ENCODE measurements at places on chromosomes 7 and 10.

DNA sequence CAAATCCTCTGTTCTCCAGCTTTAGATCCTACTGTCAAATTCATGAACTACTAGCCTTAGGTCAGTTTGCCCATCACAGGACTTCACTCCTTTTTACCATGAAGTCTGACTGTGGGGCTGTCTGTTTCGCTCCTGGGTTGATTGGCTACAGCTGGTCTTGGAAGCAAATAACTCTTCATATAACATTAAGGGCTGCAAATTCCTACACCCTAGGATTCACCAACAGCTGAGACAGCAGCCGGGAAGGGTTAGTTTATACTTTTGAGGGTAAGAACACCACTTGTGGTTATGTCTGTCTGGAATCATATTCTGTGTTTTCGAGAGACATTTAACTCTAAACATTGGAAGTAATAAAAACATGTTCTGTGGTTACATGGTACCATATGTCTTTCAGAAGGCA lies 55.9 kb upstream of the KIAA1217 start:
- DNase-seq = no peak

DNA sequence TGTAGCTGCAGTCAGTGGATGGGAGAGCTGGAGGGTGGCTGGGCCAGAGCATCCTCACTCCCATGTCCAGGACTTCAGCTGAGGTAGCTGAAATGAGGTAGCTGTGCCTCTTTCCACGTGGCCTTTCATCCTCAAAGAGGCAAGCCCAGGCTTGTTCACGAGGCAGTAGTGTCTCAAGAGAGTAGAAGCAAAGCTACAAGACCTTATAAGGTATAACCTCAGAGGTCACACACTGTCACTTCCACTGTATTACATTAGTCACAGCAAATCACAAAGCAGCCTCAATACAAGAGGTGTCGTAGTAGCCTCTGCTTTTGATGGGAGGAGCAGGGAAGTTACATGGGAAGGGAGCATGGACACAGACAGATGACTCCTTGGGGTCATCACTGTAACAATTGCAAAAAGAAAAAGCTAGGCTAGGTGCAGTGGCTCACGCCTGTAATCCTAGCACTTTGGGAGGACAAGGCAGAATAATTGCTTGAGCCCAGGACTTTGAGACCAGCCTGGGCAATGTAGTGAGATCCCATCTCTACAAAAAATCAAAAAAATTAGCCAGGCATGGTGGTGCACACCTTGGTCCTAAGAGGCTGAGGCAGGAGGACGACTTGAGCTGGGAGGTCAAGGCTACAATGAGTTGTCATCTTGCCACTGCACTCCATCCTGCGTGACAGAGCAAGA lies 97.5 kb downstream of the SKIDA1 start:
- DNase-seq = no peak

DNA sequence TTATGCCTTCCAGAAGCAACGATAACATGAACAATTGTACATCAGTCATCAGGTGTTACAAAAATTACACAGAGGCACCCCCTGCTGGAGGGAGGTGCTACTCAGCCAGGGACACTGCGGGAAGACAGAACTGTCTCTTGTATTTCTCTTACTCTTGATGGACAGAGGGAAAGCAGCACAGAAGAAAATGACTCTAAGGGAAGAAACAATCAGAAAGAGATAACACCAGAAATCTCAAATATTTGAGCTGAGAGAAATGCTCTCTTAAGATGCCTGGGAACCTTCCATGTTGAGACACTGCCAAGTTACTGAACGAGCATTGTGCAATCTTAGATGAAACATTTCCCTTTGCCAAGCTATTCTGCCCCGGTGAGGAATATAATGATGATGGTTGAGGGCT lies 227.6 kb upstream of the NPSR1 start:
- peak; percentile 82 for DNase-seq

DNA sequence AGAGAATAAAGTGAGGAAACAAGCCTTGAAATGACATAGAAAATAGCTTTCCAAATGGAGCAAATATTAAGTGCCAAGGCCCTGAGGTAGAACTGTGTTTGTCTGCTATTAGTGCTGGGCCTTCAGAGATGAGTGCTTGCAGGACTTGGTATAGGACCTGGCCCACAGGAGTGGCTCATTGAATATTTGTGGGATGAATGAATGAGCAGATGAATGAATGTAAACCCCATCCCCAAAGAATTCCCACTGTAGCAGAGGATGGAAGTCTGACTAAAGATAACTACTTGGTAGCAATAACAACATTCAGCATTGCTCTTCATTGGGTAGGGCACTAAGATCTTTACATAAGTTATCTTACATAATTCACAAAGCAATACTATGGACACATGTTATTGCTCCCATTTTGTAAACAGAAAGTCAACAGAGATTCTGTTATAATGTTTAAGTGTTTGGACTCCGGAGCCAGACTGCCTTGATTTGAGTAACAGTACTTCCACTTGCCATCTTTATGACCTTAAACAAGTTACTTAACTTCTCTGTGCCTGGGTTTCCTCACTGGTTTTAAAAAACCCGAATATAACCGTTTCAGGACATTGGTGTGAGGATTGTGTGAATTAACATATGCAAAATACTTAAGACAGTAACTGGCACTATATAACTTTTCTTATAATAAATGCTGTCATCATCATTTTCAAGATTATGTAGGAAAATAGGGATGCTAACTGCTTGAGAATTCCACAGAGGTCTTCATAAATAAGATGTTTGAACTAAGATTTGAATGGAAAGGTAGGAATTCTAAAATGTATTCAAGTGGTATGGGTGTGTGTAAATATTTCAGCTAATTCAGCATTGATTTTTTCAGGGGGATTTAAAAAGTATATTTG lies 141.9 kb downstream of the PRKG1 start:
- DNase-seq = no peak

GRCh38 chr10:93821051-93821772 lies 63.5 kb downstream of the LGI1 start:
- peak; percentile 69 for DNase-seq

DNA sequence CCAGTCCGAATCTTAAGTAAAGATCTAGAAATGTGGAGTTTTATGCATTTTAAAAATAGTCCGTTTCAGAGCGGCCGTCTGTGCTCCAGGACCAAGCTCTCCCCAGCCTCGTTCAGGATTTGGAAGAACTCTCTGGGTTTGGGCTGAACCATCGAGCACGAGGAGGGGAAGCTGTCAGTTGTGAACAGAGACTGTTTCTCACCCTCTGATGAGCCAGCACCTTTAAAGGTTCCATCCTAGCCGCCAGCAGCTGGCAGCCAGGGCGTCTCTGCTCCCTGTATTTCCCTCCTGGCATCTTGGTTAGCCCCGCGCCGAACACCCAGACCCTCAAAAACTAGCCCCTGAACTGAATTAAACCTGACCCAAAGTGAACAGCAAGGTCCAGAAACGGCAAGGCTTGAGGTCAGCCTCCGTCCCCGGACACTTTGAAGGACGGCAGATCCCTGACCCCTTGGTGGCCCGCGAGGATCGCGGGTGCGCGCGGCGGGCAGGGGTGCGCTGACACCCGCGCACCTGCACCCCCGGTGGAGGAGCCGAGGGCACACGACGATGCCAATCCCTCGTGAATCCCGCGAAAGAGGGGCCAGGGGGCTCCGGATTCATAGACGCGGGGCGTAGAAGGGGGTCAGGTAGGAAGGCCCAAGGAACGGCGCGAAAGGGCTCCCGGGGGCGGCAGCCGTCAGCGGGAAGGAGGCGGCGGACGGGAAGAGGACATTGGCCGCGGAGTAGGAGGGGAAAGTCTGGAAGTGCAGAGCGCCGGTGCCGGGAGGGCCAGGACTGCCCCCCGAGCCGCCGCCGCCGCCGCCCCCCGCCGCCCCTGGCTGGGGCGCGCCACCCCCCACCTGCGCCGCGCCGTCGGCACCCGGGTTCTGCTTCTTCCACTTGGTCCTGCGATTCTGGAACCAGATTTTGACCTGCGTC lies 2.7 kb downstream of the NKX1-2 start:
- no peak for DNase-seq

DNA sequence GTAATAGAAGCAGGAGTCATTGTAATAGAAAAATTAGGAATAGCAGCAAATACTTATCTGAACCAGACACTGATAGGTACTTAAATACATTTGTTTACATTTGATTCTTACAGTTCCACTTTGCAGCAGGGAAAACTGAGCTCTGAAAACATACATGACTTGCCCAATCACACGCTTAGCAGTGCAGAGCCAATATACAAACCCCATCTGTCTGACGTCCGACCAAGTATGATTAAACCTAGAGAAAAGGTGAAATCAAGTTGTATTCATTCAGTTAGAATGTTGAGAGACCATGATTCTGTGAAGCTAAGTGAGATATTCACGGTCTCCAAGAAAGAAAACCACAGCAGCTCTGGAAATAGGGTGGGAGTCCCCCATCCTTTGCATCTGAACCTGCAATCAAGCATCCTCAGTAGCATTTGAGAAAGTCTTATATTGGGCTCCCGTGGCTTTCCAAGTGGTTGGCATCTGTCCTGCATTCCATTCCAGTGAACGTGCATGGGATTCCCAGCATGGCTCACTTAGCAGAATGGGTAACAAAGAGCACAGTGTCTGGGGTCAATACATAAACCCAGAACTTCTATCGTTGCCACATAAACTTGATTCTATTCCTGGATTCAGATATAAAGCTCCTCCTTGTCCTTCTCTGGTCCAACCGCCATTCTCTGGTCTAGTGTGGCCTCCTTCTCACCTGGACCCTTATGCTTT lies 148.7 kb upstream of the RSU1 start:
- peak; percentile 83 for DNase-seq

- peak; percentile 71 for DNase-seq
Measured at GRCh38 chr10:79112881-79113431, 44.2 kb downstream of the ZMIZ1 start.

- DNase-seq = peak; percentile 65
Measured at GRCh38 chr10:3330663-3331062, 158.1 kb upstream of the PITRM1 start.

DNA sequence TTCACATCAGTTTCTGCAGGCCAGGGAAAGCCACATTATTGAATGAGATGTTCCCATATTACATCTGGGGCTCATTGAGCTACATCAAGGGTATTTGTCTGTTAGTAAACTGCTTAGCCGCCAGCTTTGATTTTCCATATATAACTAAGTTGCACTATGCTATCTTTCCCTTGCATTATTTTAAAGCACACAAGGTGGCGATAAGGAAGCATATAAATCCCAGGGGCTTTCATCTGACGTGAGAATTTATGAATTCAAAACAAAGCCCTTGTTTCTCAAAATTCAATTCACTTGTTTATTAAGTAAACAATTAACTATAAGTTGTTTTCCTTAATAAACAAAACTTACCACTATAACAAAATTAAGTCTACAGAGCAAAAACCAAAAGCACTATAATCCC lies 334.1 kb upstream of the TPK1 start:
- no peak for DNase-seq

- peak; percentile 96 for DNase-seq
Measured at GRCh38 chr7:157404845-157405481, 68.2 kb downstream of the DNAJB6 start.

DNA sequence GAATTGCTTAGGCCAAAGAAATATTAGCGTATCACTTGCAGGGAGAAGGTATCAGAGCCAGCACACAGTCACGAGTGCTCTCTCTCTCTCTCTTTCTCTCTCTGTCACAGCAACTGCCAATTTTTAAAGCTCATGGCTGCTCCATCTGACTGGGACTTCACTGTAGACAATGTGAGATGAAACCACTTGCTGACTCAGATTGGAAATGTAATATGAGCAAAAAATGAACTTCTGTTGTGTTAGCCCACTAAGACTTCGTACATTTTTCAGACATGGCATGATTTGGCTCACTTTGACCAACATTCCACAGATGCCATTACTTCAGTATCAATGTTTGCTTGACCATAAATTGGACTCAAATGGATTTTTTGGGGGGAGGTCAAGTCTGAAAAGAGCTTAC lies 68.1 kb downstream of the DGKB start:
- peak; percentile 63 for DNase-seq

DNA sequence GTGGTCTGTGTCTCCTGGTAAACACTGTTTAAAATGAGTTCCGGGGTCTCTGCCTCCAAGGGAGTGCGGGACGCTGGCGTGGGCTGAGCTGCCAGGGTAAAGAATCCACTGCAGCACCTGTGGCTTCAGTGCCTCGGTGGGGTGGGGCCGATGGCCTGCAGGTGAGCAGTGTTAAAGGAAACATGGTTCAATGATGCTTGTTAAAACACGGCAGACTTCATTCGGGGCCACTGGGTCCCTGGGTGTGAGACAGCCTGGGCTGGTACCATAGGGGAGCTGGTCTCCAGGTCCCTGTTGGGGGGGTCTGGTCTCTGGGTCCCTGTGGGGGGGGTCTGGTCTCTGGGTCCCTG lies 24.9 kb upstream of the KNDC1 start:
- no peak for DNase-seq

DNA sequence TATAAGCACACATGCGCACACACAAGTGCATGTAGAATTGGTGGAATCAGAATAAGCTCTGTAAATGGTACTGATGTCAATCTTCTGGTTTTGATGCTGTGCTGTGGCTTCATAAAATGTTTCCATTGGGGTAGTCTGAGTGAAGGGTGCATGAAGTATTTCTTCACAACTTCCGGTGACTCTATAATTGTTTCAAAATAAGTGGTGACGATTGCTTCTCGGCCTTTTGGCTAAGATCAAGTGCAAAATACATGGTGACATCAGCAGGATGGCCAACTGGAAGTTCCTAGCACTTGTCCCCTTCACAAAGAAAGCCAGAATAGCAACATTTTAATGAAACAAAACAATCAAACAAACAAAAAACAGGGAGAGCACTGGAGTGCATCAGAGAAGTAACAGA lies 41.6 kb upstream of the CAMK2B start:
- DNase-seq = no peak

DNA sequence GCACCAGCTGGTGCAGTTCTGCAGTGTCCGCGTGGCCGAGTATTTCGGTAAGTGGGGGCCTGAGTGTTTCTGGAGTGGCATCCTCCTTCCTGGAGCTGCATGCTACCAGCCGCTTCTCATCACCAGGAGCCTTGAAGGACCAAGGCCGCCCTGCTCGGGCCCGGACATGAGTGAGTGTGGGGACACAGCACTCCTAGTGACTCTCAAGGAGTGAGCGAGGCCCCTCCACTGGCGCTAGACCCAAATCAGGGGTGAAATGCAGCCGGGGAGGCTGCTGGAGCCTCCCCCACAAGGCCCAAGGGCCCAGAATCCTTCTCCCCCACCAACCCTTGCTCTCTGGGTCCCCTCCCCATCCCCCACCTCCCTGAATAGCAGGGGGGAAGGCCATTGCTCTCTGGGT lies 48.0 kb downstream of the CAMK2B start:
- no peak for DNase-seq

DNA sequence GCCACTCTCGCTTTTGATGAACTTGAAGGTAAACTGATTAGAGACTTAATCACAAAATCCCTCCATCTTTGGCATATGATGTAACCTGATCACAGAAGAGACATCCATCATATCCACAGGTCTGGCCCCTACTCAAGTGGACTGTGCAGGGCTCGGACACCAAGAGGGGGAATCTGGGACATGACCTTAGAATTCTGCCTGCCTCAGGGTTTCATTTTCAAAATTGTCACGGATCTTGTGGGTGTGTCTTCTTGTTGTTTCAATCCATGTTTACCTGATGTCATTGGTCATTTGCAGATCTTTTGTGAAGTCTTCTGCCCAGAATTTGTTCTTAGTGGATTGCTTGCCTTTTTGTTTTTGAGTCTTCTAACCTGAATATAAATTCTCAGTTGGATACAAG lies 5.9 kb upstream of the ARMS2 start:
- DNase-seq = no peak
